A549 treated with dexamethasone at 1 μM for 4 hours (cell line): ENCODE measurements at places on chromosomes 1 and 21. TPM values are rescaled to one million over a fixed set of nuclear protein-coding genes. Genes with fewer than 3 reads are reported as not detected.

The SNAP47 gene
- 25.6 to 29.5 TPM (median 27.3 TPM) in 5 replicates for total RNA-seq

The KRTAP10-11 gene
- not detected in 5 replicates for total RNA-seq

The PLD5 gene
- 1.6 to 2.6 TPM (median 2.4 TPM) in 5 replicates for total RNA-seq

The B3GALT2 gene
- total RNA-seq: not detected in 5 replicates

The IQGAP3 gene
- total RNA-seq: 9.2 to 20.0 TPM (median 17.9 TPM) in 5 replicates

The TMPRSS3 gene
- total RNA-seq: 0.09 to 0.53 TPM (median 0.21 TPM) in 5 replicates

The COL18A1 gene
- total RNA-seq: 116 to 181 TPM (median 154 TPM) in 5 replicates

The AGMAT gene
- 5.2 to 8.2 TPM (median 7.7 TPM) in 5 replicates for total RNA-seq

The DMRTA2 gene
- total RNA-seq: 0.06 to 0.18 TPM (median 0.09 TPM) in 5 replicates

The SPRR4 gene
- not detected in 5 replicates for total RNA-seq

The SLC9C2 gene
- total RNA-seq: not detected in 5 replicates

The CCDC27 gene
- total RNA-seq: not detected in 5 replicates

The OR2T27 gene
- not detected in 5 replicates for total RNA-seq

The LINGO4 gene
- not detected in 5 replicates for total RNA-seq

The PLA2G2F gene
- total RNA-seq: not detected in 5 replicates

The NGF gene
- total RNA-seq: 0.29 to 0.70 TPM (median 0.61 TPM) in 5 replicates

The MATN1 gene
- 0.06 to 0.18 TPM (median 0.08 TPM) in 4 of 5 replicates, not detected in the other for total RNA-seq

The TMEM63A gene
- 2.8 to 6.9 TPM (median 5.3 TPM) in 5 replicates for total RNA-seq

The TAS1R1 gene
- total RNA-seq: not detected in 5 replicates

The MROH7 gene
- total RNA-seq: not detected in 5 replicates

The APOBEC4 gene
- total RNA-seq: not detected in 5 replicates

The TSPEAR gene
- total RNA-seq: 0.04 TPM in 1 of 5 replicates, not detected in the others

The LY9 gene
- 0.07 to 0.16 TPM (median 0.12 TPM) in 4 of 5 replicates, not detected in the other for total RNA-seq

The PRAMEF33 gene
- total RNA-seq: not detected in 5 replicates

The LCE2C gene
- total RNA-seq: not detected in 5 replicates

The FGR gene
- total RNA-seq: 0.06 to 0.18 TPM (median 0.09 TPM) in 4 of 5 replicates, not detected in the other

The PLPP3 gene
- 19.7 to 26.2 TPM (median 22.9 TPM) in 5 replicates for total RNA-seq

The MAN1C1 gene
- total RNA-seq: 0.65 to 0.97 TPM (median 0.92 TPM) in 5 replicates
